ENCODE measurements at places on chromosomes 1 and 21. TPM values are rescaled to one million over a fixed set of nuclear protein-coding genes. Genes with fewer than 3 reads are reported as not detected.

DNA sequence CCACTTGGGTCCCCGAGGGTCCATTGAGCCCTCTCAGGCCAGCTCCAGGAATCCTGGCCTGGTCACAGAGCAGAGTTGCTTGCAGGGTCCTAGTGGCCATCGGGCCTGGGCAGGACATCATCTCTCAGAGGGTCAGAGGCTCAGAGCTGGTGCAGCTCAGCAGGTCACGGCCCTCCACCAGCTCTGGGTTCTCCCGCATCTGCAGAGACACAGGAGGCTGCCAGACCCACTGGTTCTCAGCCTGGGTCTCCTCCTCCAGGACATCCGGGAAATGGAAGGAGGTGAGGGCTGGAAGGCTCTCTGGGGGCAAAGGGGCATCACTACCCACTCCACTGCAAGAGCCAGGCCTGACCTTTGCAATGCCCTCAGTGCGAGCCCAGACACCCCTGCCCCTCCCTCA, 6.5 kb downstream of the TMEM54 start:
- no peaks in the 10 kb centered on the region for H3K36me3 ChIP-seq
- H3K4me3 ChIP-seq = no peak overlapping the region
- no peaks in the 10 kb centered on the region for H3K27me3 ChIP-seq
- DNase-seq = no peak
- H3K4me1 ChIP-seq = no peaks in the 10 kb centered on the region

- H3K27ac ChIP-seq = no peak overlapping the region
- H3K27me3 ChIP-seq = no peaks in the 10 kb centered on the region
- H3K36me3 ChIP-seq = no peaks in the 10 kb centered on the region
- no peak overlapping the region for H3K4me3 ChIP-seq
Observed at GRCh38 chr1:65911679-65912078, 119.0 kb downstream of the PDE4B start.

Gene SRGAP2B
- total RNA-seq = 9.3 TPM

DNA sequence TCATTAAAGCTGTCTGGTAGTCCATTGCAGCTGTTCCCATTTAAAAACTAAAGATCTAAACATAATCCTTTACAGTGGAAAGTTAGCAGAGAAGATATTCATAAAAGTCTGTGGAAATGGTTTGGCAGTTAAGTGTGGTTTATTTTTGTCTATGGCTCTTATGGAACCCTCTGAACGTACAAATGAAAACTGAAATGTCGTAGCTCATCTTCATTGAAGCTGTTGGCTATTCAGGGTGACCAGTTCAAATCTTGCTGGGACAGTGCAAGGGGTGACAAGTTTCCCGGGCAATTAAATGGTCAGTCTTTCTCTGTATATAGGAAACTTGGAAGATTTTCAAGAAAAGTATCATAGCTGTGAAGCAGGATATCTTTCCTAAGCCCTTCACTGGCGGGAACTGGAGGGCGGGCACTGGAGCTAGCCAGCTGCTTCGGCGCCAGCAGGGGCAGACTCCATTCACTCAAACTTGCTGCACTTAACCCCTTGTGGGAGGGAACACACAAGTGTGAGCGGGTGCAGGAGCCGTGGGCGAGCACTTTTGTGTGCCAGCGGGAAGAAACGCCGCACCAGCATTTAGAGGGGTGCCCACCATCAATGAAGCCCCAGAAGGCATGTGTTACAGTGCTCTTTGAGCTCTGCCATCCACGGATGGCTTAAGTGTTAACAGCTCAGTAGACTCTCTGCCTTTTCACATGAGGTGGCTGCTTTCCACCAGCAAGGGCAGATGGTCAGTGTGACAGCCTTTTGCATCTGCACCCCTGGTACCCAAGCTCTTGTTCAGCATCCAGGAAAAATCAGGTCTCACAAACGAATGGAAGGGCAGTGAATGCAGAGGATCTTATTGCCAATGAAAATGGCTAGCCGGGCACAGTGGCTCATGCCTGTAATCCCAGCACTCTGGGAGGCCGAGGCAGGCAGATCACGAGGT, 232.1 kb upstream of the KAZN start:
- H3K27ac ChIP-seq = no peak overlapping the region
- no peaks in the 10 kb centered on the region for H3K36me3 ChIP-seq
- H3K27me3 ChIP-seq = no peaks in the 10 kb centered on the region
- H3K4me1 ChIP-seq = no peaks in the 10 kb centered on the region

Gene TDRD5
- not detected for total RNA-seq

- H3K4me3 ChIP-seq = no peak overlapping the region
- H3K36me3 ChIP-seq = no peaks in the 10 kb centered on the region
- no peak for DNase-seq
- no peaks in the 10 kb centered on the region for H3K4me1 ChIP-seq
- no peaks in the 10 kb centered on the region for H3K27me3 ChIP-seq
Observed at GRCh38 chr1:245751726-245752470, 597.1 kb downstream of the KIF26B start.

Measured in naive thymus-derived CD4-positive, alpha-beta T cell (primary cell).